GOT3 (cell line): ENCODE measurements at places on chromosomes 12 and 14.

- DNase-seq, result no peak
These were observed 572 bp upstream of the RASSF8 start for GRCh38 chr12:25957793-25958427.

- no peak for DNase-seq
These were observed 128.2 kb downstream of the VRK1 start for GRCh38 chr14:96925422-96925821.

GRCh38 chr12:15544589-15544988 is 222.3 kb downstream of the PTPRO start:
- no peak for DNase-seq

DNA sequence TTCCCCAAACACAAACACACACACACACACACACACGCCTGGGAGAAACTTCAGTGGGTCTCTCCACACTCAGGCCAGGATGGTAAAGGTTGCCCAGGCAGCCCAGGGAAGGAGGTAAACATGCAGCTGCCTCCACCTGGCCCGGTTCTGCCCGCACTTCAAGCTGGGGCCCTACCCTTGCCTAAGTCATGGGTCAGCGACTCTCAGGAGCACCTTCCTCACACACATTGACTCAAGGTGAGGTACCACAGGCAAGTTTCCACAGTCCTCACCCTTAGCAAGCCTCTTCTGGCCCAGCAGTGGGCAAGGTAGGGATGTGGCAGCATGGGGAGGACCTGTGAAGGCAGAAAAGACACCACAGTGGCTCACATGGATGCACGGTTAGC is 14.1 kb upstream of the FAIM2 start:
- DNase-seq, result no peak

DNA sequence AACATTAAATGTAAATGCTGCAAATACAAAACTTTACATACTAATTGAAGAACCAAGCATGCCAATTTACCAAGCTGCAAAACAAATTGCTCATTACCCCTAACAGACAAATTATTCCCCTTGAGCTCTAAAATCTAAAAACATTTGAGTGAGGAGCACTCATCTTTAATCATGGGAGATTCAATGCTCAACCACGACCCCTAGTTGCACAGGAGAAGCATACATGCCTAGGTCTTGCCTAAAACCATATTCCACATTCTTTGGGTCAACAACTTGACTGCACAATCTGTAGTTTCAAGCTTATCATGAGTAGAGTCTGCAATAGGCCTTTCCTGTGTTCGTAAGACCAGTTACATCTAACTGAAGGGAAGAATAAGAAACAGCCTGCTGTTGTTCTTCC is 69.7 kb downstream of the MGAT4C start:
- no peak for DNase-seq
